Fibroblast of skin of abdomen (primary cell): ENCODE measurements at places on chromosomes 7 and 10.

DNA sequence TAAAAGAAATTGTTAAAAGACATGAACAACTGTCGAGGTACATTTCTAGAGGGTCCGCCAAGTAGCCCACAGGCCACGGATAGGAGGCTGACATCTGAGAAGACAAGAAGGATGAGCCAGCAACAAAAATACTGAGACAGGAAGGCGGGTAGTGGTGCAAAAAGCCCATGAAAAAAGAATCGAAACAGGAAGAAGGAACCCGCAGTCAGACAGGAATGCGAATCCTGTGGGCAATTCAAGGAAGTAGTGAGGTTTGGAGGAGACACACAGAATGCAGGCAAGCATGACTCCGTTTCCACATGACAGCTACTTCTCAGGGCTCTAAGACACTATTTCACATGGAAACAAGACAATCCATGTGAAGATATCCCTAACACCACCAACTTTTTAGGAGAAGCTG, 125.2 kb downstream of the DOCK4 start:
- peak; percentile 31 for DNase-seq

- no peak for DNase-seq
Observed at GRCh38 chr10:91042069-91042468, 121.2 kb upstream of the ANKRD1 start.

DNA sequence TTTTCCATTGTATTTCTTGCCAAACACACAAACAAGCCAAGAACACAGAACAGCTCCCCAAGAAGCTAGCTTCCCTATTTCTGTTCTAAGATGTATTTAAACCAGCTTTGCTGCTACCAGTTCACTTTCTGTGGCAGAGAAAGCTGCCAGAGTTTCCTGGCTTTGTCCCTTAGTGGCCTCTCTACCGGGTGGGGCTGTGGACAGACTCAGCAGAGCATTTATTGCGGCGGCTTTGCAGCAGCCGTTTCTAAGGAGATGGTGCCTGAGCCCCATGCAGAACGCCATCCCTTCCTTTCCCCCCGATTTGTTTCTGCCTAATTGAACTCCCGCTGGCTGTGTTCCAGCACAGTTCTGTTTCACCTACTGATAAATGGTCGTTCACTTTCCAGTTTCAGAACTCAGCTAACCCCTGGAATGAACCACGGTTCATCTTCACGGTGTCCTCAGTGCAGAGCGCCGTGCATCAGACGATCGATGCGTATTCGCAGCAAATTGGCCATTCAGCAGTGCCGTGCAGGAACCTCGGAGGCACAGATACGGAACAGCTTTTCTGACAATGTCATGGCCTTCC, 33.8 kb upstream of the SFMBT2 start:
- DNase-seq, result no peak

DNA sequence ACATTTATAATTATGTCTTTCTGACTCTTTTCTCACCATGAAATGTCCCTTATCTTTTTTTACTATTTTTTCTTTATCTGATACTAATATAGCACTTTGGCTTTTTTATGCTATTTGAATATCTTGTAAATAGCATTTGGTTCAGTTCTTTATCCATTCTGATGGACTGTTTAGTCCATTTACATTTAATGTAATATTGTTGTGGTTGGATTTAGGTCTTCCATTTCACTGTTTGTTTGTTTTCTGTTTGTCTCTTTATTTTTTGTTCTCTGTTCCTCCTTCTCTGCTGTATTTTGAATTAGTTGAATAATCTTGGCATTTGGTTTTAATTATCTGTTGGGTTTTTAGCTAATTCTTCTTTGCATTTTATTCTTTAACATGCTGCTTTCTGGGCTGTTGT, 89.8 kb downstream of the ANKIB1 start:
- no peak for DNase-seq

- peak; percentile 14 for DNase-seq
Observed at GRCh38 chr7:68321076-68321639, 1277.1 kb upstream of the AUTS2 start.

GRCh38 chr7:55086413-55087201, 67.8 kb downstream of the EGFR start:
- peak; percentile 85 for DNase-seq

- peak; percentile 5 for DNase-seq
Observed at GRCh38 chr10:66637273-66638036, 288.4 kb upstream of the LRRTM3 start.

DNA sequence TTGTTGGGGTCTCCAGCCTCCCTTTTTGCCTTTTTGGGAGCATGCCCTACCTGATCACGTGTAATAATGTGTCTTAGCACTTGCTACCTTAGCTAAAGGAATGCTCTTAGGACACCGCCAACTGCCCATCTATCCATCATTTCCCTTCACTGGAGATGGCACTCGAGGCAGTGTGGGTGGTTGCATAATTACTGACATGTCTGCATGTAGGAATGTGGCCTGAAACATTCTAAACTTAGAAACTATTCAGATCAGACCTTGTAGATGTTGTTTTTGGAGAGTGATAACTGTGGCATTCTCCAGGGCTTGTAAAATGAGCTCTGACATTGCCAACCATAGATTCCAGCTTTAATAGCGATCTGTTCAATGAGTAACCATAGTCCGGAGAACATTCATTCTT, 365.8 kb downstream of the BBS9 start:
- DNase-seq, result peak; percentile 58
